ENCODE measurements at places on chromosomes 1 and 21.

DNA sequence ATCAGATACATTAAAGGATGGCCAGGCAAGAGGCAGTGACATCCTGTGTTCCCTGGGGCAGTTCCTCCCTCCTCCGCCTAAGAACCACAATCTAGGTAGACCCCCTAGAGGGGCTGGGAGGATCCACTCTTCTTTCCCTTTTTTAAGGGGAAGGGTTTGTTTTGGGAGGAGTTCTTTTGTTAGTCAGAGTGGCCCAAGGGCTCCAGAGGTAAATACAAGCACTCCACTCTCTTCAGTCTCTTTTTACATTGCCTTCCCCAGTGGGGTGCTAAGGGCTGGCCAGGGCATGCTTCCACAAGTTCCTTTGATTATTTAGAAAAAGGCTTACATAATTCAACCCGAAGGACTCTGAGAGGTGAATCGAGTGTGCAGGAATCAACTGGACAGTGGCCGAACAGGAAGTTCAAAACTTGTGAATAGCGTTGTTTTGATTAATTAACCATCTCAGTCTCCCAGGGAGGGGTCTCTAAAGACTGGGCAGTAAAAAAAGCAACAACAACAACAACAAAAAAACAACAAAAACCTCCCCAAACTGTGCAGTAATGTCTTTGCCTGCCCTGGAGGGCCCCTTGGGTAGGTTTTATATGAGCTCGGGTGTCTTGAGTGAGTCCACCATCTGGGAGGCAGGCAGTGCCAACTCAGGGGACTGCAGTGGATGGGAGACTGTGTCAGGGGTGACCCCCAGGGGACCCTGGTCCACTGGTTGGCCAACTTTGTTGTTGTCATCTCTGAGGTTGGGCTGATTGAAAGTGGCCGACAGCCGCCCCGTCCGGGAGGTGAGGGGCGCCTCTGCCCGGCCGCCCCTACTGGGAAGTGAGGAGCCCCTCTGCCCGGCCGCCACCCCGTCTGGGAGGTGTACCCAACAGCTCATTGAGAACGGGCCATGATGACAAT is 33.2 kb upstream of the ENO1 start:
- DNase-seq = no peak

DNA sequence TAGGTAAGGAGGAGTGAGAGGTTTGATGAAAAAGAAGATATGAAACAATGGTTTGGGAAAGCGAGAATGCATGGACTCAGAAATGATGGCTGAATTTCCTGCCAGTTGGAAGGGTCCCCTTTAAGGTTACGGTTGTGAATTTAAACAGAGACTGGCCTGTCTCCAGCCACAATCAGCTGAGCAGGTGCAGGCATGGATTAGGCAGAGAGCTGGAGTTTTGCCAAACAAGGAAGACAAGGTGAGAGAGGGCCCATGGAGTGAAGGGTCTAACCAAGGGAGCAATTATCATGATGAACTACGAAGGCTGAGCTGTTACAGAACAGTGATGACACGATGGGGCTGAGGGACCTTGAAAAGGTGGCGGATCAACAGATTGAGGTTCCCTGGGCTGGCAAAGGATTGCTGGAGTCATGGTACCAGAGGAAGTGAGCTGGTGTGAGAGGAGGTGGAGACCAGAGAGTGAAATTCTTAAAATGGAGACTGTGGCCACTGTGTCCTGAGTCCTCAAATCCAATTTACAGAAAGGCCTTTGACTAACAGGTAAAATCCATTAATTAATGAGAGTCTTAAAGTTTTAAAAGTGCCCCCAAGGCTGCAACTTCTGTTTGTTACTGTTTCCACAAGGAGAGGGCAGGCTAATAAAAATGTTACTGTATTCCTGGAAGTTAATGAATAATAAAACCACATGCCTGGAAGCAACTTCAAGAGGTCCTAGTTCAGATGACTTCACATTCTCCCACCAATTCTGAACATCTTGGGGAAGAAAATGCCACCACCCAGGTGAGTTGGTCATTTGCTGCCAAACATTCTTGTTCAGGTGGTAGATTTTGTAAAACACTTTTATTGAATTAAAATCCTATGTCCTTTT is 41.5 kb downstream of the LHX9 start:
- no peak for DNase-seq

DNA sequence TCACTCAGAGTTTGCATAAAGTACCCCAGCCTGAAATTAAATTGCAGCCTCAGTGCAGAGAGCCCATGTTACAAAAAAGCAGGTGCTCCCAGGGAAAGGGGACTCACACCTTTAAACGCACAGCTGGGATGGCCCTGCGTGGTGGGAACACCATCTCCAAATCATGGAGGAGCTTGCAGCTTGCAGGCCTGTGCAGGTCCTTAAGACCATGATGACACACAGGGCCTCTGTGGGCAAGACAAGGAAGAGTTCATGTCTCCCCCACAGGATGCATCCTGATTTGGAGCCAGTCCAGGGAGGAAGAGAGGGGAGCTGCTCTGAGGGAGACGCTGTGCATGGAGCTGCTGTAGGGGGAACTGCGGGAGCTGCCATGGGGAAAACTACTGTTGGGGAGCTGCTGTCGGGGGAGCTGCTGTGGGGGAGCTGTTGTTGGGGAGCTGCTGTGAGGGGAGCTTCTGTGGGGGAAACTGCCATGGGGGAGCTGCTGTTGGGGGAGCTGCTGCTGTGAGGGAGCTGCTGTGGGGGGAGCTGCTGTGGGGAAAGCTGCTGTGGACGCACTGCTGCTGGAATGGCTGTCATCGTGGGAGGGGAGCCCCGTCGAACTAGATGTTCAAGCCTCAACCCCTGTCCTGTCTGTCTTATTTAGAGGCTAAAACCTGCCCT is 113.9 kb downstream of the MATN1 start:
- no peak for DNase-seq

DNA sequence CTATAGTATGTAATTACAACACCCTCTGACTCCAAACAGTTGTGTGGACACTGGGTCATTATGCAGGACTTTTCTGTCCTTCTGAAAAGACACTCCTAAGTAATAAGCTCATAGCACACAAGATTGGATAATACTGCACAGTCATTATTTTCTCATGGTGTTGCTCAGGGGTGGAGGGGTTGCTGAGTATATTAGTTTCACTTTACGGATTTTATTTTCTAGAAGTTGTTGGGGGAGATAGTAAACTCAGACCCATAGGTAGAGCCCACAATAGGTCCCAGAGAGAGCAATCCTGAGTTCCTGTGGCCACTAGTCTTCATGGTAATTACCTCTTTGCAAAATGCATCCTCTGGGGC is 53.4 kb downstream of the DUSP10 start:
- no peak for DNase-seq

DNA sequence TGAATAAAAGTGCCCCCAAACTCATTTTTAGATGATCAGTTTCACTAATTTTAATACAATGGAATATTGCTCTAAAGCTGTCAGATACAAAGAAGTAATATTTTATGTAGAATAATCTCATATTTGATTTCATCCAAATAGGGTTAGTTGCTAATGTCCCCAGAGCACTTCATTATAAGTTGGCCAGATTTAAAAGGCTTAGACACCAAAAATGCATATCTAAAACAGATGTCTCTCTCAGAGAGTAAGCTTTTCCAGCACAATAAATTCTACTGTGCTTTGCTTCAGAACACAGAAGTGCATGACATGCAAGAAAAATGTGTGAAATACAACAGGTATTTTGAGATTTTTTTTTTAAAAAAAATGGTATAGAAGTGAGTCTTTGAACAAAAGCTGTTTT is 194.2 kb downstream of the LRRIQ3 start:
- DNase-seq = no peak

DNA sequence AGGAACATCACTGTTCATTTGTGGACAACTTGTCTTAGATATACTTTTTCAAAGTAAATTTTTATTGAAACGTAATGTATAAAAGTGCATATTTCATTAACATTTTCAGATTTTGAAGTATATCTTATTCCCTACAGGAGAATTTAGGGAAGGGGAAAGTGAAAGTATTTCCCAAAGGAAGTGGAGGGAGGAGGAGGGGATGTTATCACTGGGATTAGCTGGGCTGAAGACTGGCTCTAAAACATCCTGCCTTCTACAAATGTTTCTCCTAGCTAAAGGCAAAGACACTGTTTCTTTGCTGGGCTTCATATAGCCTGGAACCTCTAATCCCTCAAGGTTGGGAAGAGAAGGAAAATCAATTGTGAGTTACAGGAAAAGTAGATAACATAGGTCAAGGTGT is 7.1 kb upstream of the ZNF697 start:
- DNase-seq = no peak

DNA sequence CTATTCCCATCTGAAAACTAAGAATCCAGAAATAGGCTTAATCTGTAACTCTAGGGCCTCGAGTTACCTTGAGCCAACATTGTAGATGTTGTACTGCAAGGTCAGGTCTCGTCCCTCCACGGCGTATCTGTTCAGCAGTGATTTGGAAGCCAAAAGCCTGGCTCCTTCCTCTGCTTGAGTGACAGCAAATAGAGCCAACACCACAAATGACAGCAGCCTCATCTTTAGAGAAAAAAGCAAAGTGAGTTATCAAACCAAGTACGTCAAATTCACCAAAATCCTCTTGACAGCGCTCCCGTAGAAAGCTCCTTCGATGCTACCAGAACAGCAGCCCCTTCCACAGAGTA is 832 bp downstream of the SSR2 start:
- DNase-seq = no peak

Measured in omental fat pad (tissue), 4 donors.